ENCODE measurements at places on chromosomes 11 and 22.

- peak; percentile 95 for DNase-seq
These were observed 20.8 kb downstream of the DGCR6L start for GRCh38 chr22:20298803-20299745.

GRCh38 chr22:37007651-37008050 lies 11.6 kb downstream of the TST start:
- DNase-seq = no peak

DNA sequence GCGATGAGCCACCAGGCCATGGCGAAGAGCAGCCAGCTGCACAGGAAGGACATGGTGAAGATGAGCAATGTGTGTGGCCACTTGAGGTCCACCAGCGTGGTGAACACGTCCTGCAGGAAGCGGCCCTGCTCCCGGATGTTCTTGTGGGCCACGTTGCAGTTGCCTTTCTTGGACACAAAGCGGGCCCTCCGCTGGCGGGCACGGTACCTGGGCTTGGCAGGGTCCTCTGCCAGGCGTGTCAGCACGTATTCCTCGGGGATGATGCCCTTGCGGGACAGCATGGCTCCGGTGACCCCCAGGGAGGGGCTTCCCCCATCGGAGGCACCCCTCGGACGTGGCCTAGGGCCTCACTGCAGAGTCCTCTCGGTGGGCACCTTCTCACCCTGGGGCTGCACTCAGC lies 648 bp downstream of the KCNJ11 start:
- no peak for DNase-seq

- DNase-seq = no peak
These were observed 509.8 kb downstream of the BUD13 start for GRCh38 chr11:116263019-116263418.

DNA sequence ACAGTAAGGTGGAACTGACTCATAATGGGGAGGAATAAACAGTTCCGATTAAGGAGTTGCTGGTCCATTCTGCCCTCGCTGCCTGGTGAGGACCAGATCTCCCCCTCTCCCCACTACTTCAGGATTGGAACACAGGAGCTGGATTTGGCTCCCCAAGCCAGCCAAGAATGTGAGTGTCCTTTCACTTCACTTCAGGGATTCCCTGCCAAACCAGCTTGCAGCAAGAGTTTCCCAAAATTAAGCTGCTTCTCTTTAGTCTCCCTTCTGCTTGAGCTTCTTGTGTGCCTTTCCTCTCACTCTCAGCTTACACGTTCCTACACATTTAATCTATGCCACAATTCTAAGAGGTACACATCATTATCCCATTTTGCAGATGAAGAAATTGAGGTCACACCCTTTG lies 234.1 kb downstream of the BUD13 start:
- no peak for DNase-seq

DNA sequence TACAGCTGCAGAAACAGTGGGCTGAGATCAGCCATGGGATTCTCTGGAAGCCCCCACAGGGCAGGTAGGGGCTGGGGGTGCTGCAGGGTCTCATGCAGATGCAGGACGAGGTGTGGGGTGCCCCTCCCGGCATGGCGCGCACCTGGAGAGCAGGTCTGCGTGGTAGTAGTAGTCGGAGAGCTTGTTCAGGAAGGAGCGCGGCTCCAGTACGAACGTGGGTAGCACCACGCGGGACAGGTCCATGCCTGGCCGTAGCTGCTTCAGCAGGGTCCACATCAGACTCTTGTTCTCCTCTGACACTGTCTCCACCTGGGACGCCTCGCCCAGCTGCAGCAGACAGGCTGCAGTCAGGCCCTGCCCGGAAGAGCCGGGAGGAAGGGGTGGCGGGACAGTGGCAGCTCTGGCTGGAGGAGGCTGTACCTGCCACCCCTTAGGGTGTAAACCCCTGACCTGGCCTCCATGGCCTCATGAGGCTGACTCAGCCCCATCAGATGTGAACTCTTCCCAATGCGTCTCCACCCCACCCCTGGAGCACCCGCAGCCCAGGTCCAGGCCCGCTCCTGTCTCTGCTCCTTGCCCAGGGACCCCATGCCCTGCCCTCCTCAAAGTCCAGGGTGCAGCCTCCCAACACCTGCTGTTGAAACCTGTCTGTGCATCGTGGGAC lies 47.0 kb upstream of the CARS1 start:
- no peak for DNase-seq

GRCh38 chr11:125514336-125515101 lies 18.5 kb upstream of the FEZ1 start:
- peak; percentile 15 for DNase-seq

DNA sequence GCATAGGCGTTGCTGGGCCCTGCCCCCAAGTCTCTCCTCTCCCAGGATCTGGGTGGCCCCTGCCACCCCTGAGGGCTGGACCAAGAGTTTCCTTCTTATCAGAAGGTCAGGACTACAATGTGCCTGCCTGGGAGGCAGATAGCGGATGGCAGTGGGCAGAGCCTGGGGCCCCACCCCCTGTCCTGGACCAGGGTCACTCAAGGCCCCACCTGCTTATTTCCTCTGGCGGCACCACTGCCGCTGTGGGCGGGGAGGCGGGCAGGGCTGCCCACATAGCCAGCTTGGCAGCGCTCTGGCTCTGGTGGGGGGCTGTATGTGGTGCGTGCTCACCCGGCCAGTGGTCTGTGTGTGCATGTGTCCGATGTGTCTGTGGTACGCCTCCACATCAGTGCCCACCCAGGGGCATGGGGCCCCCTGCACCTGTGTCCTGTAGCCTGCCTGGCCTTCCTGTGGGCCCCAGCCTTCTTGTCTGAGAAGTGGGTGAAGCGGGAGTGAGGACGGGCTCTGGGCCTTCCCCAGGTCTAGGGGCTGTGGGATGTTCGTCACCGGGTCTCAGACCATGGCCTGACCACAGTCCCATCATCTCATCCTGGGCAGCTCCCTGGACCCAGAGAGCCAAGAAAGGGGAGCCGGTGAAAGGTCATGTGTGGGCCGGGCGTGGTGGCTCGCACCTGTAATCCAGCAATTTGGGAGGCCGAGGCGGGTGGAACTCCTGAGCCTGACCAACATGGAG lies 3.0 kb downstream of the GAS2L1 start:
- DNase-seq = no peak
